Calu3 (cell line): ENCODE measurements at places on chromosomes 13 and 19.

GRCh38 chr13:52961256-52961910, 67.2 kb upstream of the OLFM4 start:
- DNase-seq = no peak

- no peak for DNase-seq
These were observed 9.5 kb upstream of the RFX1 start for GRCh38 chr19:14015524-14016035.

- no peak for DNase-seq
These were observed 39.5 kb upstream of the POP4 start for GRCh38 chr19:29566496-29567054.

GRCh38 chr13:90270226-90270625, 1077.3 kb upstream of the MIR17HG start:
- DNase-seq = no peak
